ENCODE measurements at places on chromosomes 2 and 18.
A peak's percentile ranks its signal among the peaks of the same experiment; 100 is the strongest.

- no peak for DNase-seq
Measured at GRCh38 chr2:235835810-235836209, 332.4 kb downstream of the GBX2 start.

GRCh38 chr18:44750774-44751173 is 70.1 kb downstream of the SETBP1 start:
- no peak for DNase-seq

GRCh38 chr18:22064581-22064980 is 104.8 kb upstream of the GATA6 start:
- no peak for DNase-seq

- no peak for DNase-seq
Measured at GRCh38 chr2:182081602-182082260, 96.1 kb downstream of the PPP1R1C start.

DNA sequence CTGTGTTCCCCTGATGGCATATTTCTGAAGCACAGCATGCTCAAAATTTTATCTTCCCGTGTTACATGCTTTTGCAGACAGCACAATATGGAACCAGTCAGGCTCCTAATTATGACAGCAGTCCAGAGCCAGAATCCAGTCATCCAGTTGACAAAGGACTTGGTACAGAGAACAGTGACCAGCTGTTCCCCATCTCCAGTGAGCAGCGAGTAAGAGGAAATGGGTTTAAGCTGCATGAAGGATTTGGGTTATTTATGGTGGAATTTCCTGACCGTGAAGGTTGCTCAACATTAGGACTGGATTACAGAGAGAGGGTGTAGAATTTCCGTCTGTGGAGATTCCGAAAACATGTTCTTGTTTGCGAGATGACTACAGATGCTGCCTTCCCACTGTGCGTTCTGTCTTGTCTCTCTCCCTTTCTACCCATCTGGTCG is 24.4 kb downstream of the SGPP2 start:
- DNase-seq: no peak

GRCh38 chr2:188668017-188668680 is 306.0 kb upstream of the COL3A1 start:
- DNase-seq: no peak

- DNase-seq: no peak
Measured at GRCh38 chr18:9133225-9133624, 3.4 kb upstream of the ANKRD12 start.

DNA sequence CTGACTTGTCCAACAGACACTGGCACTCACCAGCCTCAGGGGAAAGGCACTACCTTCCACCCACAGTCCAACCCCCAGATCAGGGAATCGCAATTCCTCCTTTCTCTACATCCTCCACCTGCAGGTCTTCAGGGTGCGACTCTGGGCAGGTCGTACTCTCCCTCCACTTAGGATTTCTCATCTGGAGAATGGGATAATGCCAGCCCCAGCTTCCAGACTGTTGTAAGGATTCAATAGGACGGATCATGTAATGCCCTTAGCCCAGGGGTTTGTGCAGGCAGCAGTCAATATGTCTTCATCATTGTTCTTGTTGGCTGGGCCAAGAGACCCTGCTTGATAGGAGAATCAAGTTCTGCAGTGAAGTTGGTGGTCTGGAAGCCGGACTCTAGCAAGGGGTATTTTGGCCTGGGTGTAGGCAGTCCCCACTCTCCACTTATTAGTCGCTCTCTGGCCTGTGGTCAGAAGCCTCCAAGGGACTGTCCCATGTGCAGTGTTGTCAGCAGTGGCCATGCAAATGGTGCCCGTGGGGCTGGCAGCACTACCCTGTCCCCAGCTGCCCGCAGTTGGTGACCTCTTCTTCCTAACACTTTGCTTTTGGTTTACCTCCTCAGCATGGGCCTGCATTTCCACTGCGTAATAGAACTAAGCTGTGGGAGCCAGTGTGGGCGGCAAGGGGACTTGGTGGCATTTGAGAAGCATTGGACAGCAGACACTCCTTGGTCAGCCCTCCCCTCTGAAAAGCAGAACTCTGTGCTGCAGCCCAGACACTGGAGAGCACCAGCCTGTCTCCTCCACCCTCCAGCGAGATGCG is 172.4 kb upstream of the HS6ST1 start:
- no peak for DNase-seq

GRCh38 chr2:110101280-110101844 is 14.3 kb downstream of the MALL start:
- no peak for DNase-seq

GRCh38 chr2:241116606-241117560 is 14.8 kb upstream of the MTERF4 start:
- no peak for DNase-seq

DNA sequence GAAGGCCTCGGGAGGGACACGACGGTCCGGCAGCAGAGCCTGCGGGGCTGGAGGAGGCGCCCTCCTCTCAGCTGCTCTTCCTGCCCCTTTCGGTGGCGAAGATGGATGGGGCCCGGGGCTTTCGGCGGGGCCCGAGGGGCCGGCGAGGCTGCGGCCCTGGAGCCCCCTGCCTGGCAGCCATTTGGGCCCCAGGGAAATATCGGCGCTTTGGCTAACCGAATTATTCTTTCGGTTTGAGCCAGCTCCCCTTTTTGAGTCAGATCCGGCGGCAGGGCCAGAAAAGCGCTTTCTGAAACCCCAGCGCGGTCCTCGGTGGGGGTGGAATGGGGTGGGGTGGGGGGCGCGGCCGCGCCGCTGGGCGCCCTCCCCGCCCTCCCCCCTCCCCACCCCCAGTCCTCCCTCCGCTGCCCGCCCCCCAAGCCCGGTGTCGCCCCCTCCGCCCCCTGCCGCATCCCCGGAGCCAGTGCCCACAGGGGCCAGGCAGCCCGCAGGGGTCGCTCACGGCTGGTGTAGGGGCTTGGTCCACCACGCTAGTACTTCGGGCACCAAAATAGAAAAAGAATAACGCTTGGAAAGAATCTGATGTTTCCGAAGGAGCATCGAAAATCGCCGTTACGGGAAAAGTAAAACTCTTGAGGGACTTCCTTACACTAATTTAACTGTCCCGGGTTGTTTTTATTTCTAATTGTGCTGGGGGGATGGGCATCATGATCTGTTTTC is 9.1 kb upstream of the ARID5A start:
- peak; percentile 77 for DNase-seq

- DNase-seq: no peak
Measured at GRCh38 chr2:192146069-192147015, 48.4 kb downstream of the TMEFF2 start.

DNA sequence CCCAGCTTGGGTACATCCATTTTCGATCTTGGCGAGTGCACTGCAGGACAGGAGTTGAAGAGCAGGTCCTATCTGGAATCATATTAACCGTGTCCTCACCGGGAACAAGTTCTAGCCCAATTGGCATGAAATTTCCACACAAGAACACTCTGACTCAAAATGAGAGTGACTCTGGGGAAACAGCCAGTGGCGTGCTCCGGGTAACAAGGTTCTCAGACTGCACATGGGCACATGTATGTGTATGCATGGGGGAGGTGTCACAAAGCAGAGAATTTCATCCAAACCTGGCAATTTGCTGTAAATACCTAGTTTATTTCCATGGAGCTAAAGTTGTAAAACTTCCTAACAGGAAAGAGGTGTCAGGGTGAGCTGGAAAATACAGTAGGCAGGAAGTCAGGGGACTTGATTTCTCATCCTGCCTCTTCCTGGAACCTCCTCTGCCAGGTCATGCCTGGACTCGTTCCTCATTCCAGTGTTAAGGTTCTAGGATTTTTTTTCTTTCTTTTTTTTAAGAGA is 1.7 kb downstream of the TUBB6 start:
- no peak for DNase-seq

DNA sequence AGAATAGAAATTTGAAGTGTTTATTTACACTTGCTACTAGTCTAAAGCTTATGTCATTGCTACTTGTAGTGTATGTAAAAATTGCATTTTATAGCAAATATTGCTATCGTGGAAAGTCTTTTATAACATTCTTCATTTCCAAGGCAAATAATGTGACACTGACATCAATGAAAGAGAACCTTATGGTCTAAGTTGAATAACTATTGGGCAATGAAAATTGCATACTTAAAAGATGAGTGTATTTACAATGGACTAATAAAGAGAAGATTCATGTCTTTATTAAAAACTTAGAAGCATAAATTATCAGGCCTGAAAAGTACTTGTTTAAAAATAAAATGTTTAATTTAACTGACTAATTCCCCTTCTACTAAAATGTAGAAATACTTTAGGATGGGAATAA is 82.2 kb downstream of the LRP1B start:
- DNase-seq: no peak

GRCh38 chr18:50038448-50038847 is 156.5 kb downstream of the MYO5B start:
- no peak for DNase-seq

DNA sequence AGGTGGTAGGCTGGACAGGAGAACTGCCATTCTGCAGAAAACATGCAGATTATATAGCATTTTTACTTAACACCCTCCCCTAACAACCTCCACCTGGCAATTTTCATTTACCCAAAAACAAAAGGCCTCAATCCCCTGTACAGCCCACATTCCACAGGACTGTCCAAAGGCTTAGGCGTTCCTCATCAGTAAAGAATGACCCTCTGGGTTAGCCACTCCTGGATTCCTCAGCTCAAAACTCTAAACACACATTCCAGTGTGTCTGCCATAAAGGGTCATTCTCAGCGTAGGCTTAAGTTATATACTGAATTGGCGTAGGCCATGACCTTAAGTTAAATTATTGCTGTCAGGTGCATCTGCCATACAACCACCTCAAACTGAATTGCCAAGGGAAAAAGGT is 261.8 kb upstream of the CHAC2 start:
- DNase-seq: no peak

- DNase-seq: no peak
Measured at GRCh38 chr2:9276901-9277451, 70.4 kb downstream of the ASAP2 start.

DNA sequence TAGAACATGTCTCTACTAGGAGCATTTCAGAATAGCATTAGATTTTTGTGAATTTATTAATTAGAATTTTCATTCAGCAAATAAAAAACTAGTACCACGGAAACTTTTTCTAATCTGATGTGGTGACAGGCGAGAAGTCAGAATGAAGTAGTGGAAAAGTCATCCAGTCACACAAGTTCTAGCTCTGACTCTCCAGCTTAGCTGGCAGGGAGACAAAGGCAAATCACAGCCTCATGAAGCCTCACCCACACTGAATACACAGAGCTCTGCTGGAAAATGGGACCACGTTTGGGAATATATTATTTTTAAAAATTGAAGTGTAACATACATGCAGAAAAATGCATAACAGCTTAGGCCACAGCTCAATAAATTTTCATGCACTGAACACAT is 86.1 kb downstream of the L3MBTL4 start:
- no peak for DNase-seq

- DNase-seq: no peak
Measured at GRCh38 chr2:176473177-176473576, 203.9 kb downstream of the MTX2 start.

GRCh38 chr2:5982903-5983265 is 290.7 kb downstream of the SOX11 start:
- DNase-seq: no peak

DNA sequence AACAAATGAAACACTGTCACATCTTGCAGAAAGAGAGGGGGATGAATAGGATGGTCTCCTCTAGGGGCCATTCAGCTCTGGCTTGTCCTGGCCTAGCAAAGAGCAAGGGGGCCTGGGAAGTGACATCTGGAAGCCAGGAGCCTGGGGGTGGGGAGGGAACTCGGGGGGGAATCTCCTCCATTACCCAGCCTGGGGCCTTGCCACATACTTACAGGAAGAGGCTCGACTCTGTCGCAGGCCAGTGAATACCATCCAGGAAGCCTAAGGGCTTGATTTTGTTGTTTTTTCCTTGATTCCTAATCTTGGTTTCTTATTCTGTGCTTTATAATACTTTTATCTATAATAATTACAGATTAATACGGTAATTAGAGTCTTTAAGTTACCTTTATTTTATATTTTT is 797.5 kb upstream of the ID2 start:
- DNase-seq: no peak

- peak; percentile 66 for DNase-seq
Measured at GRCh38 chr2:110804915-110805314, 72.5 kb downstream of the ACOXL start.

DNA sequence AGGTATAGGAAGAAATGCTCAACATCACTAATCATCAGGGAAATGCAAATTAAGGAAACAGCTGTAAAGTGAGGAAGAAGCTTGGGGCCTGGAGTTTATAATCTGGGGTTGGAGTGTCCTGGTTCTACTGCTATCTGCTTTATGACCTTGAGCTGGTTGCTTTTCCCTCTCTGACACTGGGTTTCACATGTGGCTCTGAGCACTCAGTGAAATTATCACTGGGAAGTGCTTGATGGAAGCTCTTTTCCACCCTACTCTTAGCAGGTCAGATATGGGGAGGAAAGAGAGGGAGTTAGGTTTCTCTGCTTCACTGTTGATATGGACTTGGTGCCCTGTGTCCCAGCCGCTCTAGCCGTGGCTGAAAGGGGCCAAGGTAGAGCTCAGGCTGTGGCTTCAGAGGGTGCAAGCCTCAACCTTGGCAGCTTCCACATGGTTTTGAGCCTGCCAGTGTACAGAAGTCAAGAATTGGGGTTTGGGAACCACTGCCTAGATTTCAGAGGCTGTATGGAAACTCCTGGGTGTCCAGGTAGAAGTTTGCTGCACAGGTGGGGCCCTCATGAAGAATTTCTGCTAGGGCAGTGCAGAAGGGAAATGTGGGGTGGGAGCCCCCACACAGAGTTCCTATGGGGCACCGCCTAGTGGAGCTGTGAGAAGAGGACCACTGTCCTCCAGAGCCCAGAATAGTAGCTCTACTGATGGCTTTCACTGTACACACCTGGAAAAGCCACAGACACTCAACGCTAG is 52.3 kb downstream of the INPP4A start:
- no peak for DNase-seq

DNA sequence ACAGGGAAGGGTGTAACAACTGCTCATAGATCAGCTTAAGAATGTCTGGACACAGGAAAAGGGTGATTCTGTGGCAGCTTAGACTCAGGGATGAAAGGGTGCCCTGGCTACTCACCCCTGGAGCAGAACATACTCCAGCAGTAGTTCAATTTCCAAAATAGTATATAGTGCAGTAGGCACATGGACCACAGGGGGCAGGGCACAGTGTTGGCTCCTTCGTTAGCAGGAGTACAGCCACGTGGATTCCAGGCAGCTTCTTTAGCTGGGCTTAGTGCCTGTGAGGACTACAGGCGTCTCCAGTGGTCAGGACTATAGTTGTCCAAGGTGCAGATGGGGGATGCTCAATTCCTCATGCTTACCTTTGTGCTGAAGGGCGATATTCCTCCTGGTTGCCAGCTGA is 277.5 kb upstream of the DDX18 start:
- no peak for DNase-seq

GRCh38 chr18:74229005-74229404 is 62.8 kb downstream of the CYB5A start:
- no peak for DNase-seq

Measured in activated naive CD8-positive, alpha-beta T cell treated with anti-CD3 and anti-CD28 coated beads, Interleukin-2, amount 50 U/mL, for 24 hours (primary cell).